ENCODE measurements at places on chromosomes 5 and 9.

DNA sequence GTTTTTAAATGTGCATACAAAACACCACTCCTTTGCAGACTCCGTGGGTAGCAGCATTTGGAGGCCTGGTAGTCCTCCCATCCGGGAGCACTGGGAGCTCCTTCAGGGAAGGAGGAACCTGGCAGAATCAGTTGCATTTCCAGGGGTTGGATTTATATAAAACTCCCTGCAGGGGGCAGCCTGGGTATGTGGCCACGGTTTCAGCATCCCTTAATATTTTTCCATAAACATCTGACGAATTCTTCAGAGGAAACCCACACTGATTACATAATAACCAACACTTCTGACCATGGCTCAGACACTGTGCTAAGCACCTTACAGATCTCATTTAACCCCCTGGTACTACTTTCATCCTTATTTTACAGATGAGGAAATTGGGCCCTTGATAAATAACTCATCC lies 6.1 kb upstream of the AFAP1L1 start:
- DNase-seq: no peak

GRCh38 chr9:14228602-14229001 lies 85.3 kb downstream of the NFIB start:
- no peak for DNase-seq

DNA sequence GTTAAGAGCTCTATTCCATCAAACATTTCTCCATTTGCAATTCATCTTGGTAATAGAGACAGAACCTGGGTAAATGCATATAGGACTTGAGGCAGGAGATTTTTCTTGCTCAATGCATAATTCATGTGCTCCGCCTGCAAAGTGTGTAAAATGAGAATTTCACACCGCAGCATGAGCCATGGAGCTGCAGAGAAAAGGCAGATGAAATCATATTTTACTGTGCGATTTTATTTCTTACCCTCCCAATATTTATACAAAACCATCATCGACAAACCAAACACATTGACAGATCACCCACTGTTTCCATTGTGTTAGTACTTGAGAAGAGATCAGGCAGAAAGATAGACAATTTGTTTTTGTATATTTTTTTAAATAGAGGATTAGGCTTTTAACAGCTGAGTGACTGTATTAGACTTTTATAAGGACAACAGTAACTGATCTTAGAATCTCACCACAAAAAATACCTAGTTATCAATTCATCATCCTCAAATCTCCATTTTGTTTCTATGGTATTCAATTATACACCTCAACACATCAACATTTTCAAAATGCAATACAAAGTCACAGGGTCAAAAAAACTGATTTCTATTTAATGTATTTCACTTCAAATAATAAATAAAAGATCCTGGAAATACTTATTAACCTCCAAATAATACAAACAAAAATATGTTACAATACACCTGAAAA lies 191.1 kb downstream of the AP3B1 start:
- no peak for DNase-seq

- no peak for DNase-seq
These were observed 29.3 kb downstream of the B4GALT1 start for GRCh38 chr9:33137781-33138264.

GRCh38 chr5:181232593-181232992 lies 9.5 kb downstream of the TRIM41 start:
- no peak for DNase-seq

DNA sequence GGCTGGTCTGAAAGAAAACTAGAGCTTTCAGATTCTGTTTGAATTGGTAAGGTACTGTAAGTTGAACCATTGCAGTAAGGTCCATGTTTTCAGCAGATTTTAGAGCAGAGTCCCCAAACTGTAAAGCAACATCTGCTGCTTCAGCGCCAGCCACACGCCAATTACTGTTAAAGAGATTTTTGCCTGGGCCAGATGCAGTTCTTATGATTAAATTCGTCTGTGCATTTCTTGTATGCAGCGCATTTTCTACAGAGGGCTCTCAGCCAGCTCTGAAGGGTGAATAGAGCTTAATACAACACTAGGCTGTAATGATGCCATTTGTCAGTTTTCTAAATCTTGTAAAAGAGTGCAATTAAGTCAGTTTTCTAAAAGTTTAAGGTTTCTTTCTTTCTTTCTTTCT lies 246.3 kb downstream of the COX7C start:
- no peak for DNase-seq
